SK-MEL-5 (cell line): ENCODE measurements at places on chromosomes 16 and 17.

DNA sequence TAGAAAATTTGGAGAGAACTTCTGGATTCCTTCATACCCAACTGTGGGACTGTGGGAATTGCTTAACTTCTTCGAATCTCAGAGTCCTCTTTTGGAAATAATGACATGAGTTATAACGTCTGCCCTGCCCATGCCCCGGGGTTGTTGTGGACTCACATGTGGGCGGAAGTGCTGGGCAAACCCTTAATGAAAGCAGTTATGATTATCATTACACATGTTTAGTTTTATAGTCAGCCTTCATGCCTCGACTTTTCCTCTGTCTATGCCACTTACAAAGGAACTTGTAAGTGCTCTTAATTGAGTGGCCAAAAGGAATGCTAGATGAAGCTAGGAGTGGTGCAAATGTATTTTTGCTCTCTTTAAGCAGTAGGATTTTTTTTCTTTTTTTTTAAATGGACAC is 3.9 kb downstream of the KRT27 start:
- peak; percentile 96 for DNase-seq

GRCh38 chr17:3688027-3688553 is 7.9 kb downstream of the P2RX5 start:
- DNase-seq = no peak

GRCh38 chr17:69828087-69828486 is 246.9 kb upstream of the KCNJ16 start:
- peak; percentile 29 for DNase-seq

- DNase-seq = peak; percentile 24
Observed at GRCh38 chr17:4100883-4101756, 41.7 kb downstream of the ZZEF1 start.

GRCh38 chr17:2241823-2242222 is 61.8 kb downstream of the SMG6 start:
- DNase-seq = no peak

- no peak for DNase-seq
Observed at GRCh38 chr17:72115781-72116525, 4.9 kb upstream of the SOX9 start.

GRCh38 chr16:23435500-23435899 is 17.5 kb downstream of the COG7 start:
- peak; percentile 69 for DNase-seq

GRCh38 chr16:73874324-73874723 is 422.3 kb upstream of the PSMD7 start:
- DNase-seq = no peak

DNA sequence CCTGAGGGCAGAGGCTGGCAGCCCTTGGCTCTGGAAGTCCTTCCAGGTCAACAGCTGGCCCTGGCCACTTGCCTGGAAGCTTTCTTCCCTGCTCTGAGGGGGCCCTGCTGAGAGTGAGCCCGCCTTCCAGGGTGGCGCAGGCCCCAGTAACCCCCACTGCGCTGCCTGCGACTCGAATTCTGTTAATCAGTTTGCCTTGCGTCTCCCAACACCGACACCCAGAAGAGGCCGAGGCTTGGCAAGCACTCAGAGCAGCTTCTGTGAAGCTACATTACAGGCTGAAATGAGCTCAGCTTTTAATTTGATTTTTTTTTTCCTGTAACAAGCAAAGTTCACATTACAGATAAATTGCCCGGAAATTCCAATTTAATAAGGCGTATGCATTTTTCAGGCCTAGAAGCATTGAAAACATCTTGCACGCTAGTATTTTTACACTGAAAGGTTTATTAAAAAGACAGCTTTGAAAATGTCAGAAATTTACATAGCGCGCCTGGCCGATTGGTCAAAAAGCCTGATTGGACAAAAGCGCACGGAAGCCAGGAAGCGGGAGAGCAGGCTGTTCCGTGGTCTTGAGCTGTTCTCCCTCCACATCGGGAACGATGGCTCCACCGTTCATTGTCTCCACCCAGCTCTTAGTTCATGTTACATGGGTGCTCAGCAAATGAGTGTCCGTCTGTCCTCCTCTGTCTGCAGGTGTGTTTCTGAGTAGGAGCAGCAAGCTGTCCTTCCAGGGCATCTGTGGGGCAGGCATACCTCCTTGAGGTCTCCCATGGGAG is 65.5 kb upstream of the HSBP1 start:
- no peak for DNase-seq

- DNase-seq = no peak
Observed at GRCh38 chr16:79560318-79560717, 40.2 kb downstream of the MAF start.

GRCh38 chr16:88526906-88527185 is 43.4 kb upstream of the ZC3H18 start:
- DNase-seq = no peak

DNA sequence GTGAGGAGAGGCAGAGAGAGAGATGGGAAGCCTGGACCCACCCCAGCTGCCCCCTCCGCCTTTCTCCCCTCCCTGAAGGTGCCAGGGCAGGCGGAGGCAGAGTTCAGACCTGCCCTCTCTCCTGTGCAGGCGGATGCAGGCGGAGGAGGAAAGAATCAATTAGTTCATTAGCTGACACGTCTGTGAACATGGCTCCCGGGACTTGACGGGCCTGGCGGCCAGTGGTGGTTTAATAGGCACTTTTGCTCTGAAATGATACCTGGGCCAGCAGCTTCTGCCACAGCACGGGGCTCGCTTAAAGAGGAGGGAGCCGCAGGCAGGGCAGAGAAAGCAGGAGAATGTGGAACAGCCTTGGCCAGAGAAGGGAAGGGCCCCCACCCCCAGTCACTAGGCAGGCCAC is 98.1 kb downstream of the SDK2 start:
- no peak for DNase-seq

DNA sequence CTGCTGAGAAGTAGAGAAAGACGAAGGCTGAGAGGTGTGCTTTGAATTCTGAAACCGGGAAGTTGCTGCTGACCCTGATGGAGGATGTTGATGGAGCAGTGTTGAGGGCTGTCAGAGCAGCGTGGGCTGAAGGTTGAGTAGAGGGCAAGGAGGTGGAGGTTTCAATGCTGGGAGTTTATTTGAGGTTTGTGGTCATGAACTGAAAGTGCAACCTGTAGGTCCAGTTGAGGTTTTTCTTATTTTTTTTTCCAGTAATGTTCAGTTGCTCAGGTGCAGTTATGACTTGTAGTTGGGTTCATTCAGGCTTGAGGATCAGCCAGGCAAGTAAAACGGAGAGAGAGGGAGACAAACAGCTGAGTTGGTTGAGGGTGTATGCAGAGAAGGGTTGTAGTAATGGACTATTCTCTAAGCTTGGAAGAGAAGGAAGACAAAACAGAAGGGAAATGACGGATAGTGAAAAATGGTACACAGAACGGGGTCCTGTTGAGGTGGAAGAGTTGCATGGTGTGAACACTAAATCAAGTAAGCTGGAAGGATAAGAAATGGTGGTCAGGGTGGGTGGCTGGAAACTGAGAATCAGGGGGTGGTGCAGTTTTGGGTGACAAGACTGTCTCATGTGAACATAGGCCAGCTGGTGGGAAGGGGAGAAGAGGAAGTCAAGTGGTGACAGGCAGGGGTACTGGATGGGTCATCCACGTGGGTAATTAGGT is 8.7 kb upstream of the UBE2G1 start:
- DNase-seq = no peak

DNA sequence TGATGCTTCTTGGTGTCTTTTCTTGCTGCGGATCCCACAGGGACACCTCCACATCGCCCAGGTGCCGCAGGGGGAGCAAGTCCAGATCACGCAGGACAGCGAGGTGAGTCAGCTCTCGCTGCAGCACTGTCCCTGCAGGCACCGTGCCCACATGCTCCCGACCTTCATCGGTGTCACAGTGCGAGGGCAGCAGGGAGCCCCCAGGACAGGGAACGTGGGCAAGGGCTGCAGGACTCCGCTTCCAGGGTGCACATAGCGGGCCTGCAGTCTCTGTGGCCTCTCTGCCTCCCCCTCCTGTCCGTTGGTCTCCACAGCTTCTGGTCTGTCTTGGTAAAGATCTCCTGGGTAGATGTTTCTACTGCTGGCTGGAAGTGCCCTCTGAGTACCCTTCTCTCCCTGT is 84.1 kb downstream of the BANP start:
- no peak for DNase-seq

DNA sequence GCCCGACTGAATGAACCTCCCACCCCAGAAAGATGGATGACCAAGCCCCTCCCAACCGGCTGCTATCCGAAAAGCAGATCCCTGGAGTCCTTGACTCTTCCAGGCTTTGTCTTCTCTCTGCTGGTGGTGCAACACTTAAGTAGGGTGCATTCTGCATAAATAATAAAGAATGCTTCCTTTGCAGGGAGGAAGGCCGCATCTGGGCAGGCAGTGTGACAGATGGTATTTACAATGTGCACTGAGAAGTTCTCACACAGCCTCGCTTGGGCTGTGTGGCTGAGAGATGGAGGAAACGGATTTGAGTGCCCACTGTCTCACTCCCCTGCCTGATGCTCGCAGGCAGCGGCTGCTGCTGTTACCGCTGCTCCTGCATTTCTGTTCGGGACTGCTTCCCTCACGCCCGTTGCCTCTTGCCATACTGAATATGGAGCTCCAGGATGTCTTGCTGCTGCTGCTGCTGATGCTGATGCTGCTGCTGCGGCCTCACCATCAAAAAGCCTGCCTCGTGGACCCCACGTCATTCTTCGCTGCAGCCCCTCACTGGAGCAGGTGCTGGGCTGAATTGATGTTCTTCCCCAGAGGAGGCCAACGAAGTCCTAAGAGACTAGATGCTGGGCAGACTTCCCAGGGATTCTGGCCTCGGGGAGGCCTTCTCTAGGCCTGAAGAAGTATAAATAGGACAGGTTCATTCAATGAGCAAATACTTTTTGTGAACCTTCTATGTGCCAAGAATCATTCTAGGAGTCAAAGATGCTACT is 7.1 kb upstream of the RHBDL3 start:
- DNase-seq = no peak

- no peak for DNase-seq
Observed at GRCh38 chr16:54926166-54926838, 4.4 kb upstream of the IRX5 start.

- no peak for DNase-seq
Observed at GRCh38 chr17:83117583-83117982, 38.2 kb downstream of the METRNL start.
